ENCODE measurements at places on chromosomes 16 and 17. TPM values are rescaled to one million over a fixed set of nuclear protein-coding genes. Genes with fewer than 3 reads are reported as not detected.

DNA sequence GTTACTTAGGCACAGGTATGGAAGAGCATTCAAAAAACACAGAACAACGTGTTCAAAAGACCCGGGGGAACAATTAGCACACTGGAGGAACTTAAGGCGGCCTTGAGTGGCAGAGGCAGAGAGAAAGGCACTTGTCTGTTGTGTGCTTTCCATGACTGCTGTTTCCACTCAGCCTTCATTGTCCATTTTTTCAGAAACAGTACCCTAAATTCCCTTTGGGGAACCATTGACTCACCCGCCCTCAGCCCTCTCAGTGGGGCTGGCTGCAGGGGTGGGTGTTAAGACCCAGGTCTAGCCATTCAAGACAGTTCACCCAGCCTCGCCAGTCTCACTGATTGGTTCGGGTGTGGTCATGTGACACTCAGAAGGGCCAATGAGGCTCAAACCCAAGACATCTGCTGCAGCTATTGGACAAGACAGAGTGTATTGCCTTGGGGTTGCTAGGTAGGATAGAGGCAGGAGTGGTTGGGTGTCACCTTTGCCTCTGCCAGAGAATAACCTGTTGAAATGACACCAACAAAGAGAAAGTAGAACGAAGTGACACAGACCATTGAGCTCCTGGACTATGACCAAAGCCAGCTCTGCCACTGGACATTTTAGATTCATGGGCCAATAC, 19.6 kb upstream of the CEP20 start:
- peak; percentile 92 for DNase-seq

DNA sequence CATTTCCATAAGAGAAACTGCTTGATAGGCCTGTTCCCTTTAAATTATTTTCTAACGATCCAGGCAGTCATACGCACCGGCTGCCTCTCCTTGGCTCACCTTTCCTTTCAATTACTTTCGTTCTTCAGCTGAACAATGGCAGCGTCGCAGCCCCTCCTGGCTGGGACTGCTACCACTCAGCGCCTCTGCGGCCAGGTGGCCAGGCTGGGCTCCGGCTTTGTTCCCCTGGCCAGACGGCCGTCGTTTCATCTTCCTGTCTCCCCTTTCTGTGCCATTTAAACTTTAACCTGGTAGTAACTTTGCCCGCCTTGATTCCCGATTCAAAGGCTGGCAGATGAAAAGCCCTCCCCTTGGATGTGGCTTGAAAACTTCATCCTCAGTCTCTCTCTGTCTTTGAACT, 79.0 kb downstream of the C16orf78 start:
- peak; percentile 48 for DNase-seq

Gene SPHK1
- total RNA-seq = 1.5 TPM

Gene PTX4
- total RNA-seq = not detected

- no peak for DNase-seq
Measured at GRCh38 chr16:19286827-19287226, 1.3 kb downstream of the CLEC19A start.

- DNase-seq = no peak
Measured at GRCh38 chr16:52469775-52470174, 77.2 kb downstream of the TOX3 start.

Gene SYNGR3
- 7.0 TPM for total RNA-seq

GRCh38 chr17:6812295-6812694, 19.2 kb downstream of the TEKT1 start:
- DNase-seq = no peak

- DNase-seq = no peak
Measured at GRCh38 chr17:58665946-58666857, 25.6 kb downstream of the TEX14 start.

GRCh38 chr17:65154770-65155589, 17.8 kb downstream of the RGS9 start:
- no peak for DNase-seq

Gene MAPT
- 0.34 TPM for total RNA-seq

DNA sequence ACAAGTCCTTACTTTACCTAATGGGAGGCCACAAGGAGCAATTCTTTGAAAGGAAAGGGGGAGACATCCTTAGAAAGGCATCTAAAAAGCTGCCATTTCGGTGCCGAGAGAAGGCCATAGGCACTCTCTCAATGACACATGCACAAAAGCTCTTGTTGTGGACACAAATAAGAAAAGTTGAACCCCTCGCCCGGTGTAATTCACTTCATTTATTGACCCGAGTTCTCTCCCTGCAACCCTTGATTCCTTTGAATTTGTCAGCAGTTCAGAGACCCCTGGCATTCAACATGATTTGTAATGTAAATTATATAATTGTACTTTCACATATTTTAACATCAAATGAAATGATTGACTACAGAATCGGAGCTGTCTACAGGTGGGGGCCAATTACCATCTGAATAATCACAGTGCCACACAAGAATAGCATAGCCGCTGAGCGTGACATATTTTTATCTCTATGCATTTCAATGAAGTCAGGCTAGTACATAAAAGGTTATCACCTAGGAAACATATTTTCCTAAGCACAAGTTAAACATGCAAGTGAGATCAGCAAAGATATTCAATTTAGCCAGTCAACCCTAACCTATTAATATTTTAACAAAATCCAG, 66.7 kb downstream of the IRX6 start:
- no peak for DNase-seq

Gene GALR2
- not detected for total RNA-seq

DNA sequence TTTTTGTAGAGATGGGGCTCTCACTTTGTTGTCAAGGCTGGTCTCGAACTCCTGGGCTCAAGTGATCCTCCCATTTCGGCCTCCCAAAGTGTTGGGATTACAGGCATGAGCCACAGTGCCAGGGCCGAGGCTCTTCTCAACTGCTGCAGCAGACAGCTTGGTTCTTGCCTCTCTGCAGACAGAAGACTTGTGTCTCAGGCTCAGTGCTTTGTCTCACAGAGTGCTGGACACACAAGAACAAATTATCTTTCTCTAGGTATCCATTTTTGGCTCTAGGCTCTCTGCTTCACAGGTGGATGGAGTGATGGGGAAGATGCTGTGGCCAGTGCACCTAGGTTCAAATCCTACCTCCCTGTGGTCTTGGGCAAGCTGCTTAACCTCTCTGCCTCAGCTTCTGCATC, 80.8 kb upstream of the RNU2-1 start:
- peak; percentile 64 for DNase-seq

Gene NLRC3
- total RNA-seq = 0.11 TPM

GRCh38 chr17:66129759-66130158, 62.2 kb downstream of the CEP112 start:
- no peak for DNase-seq

Gene TADA2A
- 31.7 TPM for total RNA-seq

DNA sequence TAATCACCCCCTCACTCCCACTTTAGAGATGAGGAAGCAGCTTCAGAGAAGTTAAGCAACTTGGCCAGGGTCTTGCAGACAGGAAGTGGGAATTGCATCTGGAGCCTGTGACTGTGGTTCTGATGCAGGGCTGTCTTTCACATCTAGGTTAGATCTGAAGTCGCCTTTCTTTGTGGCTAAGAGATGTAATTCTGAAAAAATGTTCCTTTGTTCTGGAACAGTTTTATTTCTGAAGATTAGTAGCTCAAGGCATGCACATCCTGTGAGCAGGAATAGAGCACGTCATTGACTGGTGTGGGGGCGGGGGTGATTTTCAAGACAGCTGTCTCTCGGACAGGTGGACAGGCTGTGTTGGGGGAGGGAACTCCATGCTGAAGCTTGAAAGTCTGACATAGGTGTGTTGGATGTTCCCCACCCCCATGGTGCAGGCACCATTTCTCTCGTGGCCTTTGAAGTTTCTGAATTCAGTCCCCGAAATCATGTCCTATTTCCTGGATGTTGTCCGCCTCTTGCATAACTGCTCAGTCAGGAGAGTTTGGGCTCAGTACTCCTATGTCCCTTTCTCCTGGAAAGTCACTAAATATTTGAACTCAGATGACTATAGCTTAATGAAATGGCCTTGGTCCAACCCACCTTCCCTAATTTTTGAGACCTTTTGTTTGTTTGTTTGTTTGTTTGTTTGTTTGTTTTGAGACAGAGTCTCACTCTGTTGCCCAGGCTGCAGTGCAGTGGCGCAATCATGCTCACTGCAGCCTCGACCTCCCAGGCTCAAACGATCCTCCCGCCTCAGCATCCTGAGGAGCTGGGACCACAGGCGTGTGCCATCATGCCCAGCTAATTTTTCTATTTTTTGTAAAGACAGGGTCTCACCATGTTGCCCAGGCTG, 21.0 kb upstream of the HERPUD1 start:
- no peak for DNase-seq

GRCh38 chr16:1613211-1613622, 1.1 kb downstream of the CRAMP1 start:
- no peak for DNase-seq

Gene KRTAP4-9
- not detected for total RNA-seq

DNA sequence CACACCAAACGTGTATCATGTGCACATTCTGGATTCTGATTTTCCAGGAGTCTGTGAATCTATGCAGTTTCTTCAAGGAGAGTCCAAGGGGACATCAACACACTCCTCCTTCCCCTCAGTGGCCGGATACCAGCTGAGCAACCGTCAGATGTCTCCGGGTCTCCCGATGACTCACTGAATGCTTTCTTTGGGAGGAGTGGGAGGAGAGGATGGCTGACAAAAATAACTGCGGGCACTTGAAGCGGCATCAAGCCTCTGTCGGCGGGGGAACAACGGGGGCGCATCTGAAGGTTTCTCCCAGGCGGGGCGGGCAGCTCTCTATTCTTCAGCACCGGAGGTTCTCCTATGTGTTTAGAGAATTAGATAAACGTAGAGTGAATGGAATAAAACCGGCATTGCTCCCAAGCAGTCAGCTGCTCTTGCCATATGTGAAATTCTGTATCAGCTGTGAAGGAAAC, 24.6 kb upstream of the LRRC75A start:
- DNase-seq = peak; percentile 84

Gene PDE6G
- total RNA-seq = 6.1 TPM

All from endodermal cell (in vitro differentiated cells).